Hematopoietic multipotent progenitor cell treated with erythropoietin and hydrocortisone succinate and interleukin-3 and kit ligand, for 4 days (in vitro differentiated cells): ENCODE measurements at places on chromosomes 11 and 22.

DNA sequence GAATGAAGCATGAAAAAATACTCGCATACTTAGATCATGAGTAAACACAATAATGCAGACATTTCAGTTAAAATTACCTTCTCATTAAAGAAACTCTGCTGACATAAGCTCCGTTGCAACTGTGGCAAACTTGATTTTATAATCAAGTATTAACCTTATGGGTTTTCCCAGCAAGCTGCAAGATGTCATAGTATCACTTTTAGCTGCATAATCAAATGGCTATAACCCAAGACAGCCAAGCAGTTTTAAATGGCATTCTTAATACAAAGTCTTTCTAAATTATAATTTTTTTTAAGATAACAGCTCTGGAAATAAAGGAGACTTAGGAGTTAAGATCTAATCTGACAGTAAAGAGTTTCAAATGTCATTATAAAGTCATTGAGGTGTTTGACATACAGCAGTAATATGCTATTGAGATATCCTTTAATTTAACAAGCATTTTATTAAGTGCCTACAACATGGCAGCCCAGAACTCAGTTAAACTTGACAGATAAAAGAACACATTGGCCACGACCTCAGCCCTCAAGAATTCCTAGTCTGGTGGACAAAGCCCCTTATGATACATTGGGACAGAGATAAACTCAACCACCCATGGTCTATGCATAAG, 163.1 kb upstream of the FAT3 start:
- no peak for DNase-seq

DNA sequence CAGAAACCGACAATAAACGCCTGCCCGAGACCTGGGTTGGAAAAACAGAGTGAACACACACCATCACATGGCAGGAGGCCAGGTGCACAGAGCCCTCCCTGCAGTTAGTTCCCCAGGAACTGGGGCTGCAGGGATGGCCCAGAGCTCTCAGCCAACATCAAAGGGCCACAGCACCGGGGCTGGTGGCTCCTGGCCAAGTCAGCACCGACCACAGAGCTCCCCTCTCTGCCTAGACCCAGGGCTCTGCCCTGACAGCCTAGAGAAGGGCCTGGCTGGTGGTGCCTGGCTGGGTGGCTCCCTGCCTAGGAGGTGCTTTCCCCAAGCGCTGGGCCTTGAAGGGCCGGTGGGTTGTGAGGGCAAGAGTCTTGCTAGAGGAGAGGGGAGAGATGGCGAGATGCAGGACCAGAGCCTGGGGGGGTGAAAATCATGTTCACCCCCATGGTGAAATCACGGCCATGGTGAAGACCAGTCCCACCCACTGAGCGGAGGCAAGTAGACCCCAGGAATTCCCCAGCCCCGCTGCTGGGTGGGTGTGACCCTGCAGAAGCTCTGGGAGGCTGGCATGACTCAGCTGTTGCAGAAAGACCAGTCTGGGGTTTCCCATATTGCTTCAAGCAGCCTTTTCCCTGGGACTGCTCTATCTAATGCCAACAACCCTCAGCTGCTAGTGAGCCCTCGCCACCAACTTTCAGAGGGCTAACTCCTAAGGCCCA, 7.2 kb upstream of the BID start:
- peak; percentile 77 for DNase-seq

GRCh38 chr11:65432686-65433582, 10.3 kb downstream of the NEAT1 start:
- peak; percentile 87 for DNase-seq

DNA sequence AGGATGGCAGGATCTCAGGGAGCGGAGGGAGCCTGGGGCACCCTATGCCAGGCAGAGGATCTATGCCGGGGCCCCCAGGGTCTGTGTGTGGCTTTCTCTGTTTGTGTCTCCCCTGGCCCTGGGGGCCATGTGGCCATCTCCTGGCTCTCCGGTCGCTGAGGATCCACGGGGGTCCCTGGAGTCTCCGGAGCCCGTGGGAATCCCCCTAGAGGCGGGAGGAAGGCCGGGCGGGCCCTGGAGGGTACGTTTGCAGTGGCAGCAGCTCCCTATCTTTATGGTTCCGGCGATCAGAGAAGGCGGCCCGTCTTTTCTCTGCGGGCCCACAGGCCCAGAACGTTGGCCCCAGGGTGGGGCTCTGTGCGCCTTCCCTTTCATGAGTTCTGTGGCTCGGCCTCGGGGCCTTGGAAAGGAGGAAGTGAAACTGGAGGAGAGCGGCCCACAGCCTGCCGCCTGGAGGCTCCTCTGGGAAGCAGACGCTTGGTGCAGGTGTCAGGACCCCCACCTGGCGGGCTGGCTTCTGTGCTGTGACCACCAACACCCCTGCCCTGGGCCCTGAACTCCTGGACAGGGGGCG, 82.1 kb downstream of the KCNQ1 start:
- peak; percentile 67 for DNase-seq

- DNase-seq, result no peak
These were observed 150.1 kb downstream of the MN1 start for GRCh38 chr22:27651486-27651885.

DNA sequence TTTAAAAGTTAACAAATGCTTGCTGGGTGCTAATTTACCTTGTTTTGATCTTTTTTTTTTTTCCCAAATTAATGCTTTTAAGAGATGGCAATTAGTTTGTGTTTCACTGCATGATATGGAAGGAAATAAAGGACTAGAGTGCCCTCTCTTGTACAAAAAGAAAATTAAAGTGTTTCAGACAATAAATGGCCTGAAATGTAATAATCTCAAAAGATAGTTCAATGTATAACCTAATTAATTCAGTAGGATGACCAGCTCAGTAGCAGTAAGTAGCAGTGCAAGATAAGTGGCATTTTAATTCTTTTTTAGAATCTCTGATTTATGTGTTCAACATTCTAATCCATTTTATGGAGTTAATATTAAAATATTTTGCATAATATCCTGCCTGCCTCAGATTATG, 39.9 kb upstream of the MYO18B start:
- DNase-seq, result peak; percentile 70

DNA sequence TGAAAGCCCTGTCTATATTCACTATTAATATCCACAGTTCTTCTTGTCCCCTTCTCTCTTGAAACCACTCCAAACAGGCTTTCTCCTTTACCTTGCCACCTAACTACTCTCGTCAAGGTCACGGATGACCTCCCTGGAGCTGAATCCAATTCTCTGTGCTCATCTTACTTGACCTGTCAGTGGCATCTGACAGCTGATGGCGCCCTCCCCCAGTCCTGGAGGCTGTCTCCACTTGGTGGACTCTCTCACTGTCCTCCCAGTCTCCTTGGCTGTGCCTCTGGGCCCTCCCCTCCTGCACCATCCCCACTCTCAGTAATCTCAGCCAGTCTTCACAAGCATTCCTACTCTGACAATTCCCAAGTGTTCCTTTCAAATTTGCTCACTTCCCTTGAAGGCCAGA, 8.7 kb downstream of the TNKS1BP1 start:
- DNase-seq, result no peak

GRCh38 chr22:28269277-28269676, 350.2 kb upstream of the PITPNB start:
- no peak for DNase-seq

DNA sequence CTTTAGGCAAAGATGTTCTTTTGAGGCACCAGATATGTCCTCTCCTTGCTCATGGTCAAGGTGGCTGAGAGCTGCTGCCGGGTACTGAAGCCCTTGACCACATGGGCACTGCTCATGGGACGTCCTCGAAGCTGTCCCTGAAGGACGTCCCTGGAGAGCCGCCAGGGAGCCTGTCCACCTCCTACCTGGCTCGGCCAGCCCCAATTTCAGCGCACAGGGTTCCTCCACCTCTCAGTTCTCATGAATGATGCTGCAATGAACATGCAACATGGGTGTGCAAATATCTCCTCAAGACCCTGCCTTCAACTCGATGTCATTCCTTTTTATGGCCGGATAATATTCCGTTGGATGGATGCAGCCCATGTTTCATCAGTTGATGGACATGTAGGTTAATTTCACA, 24.4 kb upstream of the TOLLIP start:
- DNase-seq, result no peak

DNA sequence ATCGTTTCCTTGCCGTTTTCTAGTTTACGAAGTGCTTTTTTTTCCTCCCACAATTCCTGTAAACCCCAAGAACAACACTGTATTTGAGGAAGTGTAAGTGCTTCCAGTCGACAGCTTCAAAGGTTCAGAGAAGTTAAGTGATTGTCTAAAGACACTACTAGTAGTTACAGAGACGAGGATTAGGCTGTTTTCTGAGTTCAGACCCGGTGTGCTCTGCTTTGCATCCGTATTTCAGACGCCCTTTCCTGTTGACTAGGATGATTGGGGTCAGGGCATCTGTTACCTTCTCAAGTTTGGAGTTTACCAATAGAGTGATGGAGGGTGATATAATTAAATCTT, 430 bp downstream of the CLP1 start:
- no peak for DNase-seq

- no peak for DNase-seq
These were observed 48.7 kb downstream of the LRRC32 start for GRCh38 chr11:76621868-76622267.

DNA sequence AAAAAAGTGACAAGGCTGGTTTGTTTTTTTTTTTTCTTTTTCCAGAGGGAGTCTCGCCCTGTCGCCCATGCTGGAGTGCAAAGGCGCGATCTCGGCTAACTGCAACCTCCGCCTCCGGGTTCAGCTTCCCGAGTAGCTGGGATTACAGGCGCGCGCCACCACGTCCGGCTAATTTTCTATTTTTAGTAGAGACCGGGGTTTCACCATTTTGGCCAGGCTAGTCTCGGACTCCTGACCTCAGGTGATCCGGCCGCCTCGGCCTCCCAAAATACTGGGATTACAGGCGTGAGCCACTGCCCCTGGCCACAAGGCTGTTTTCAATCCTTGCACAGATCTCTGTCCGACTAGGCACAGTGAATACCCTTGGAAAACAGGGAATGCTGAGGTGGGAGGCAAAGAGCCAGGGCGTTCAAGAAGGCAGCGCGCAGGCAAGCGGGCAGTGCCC, 566 bp downstream of the ATP6V1E1 start:
- DNase-seq, result peak; percentile 18

DNA sequence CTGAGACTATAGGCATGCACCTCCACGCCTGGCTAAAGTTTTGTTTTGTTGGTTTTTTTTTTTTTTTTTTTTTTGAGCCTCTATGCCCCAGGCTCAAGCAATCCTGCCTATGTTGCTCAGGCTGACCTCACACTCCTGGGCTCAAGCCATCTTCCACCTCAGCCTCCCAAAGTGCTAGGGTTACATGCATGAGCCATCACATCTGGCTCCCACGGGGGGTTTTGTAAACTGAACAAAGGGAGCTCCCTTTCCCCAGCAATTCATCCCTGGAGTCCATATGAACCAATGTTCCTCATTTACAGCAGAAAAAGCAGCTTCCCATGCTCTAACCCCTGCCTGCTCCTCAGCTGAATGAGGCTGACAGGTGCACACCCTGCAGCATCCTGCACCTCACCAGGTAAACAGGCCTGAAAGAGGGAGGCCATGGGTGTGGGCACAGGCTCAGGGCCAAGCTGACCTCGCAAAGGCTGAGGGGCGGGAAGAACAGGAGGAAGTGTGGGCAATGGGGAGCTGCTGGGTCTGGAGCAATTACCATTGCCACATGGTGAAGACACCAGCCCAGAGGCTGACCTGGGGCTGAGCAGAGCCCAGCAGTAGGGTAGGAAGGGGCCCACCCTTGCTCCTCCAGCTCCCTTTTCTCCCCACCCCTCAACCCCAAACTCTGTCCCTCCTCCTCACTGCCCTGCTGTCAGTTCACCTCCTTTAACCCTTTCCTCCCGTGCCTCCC, 58.2 kb downstream of the RBX1 start:
- DNase-seq, result peak; percentile 35

DNA sequence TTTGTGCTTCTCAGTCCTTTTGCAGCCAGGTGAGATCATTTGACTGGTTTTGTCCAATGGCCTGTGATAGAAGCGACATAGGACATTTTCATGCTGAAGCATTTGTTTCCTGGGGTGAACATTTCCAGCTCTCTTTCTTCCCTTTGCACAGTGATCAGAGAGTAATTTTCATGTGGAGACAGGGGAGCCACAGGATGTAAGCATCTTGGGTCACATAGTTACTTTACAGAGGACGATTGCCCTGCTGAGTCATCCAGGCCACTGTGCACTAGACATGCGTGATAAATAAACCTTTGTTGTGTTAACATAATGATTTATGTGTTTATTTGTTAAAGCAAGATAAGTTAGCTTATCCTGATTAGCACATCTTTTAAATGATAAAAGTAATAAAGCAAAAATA, 263.5 kb upstream of the CCDC179 start:
- DNase-seq, result peak; percentile 7

DNA sequence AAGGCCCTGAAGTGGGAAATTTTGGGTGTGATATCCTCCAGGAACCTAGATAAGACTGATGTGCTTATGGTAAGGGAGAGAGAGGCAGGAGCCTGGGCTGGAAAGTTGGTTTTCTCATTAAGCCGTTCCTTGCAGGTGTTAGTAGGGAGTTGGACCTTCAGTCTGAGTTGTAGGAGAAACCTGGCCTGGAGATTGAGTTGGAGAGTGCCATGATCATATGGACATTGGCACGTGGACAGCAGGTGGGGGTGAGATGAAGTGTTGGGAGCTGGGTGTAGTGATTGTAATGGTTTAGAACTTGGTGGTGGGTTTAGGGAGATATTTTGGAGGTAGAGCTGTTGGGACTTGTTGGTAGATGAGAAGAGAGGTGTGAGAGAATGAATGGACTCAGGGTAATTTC, 4.9 kb downstream of the PPP6R2 start:
- no peak for DNase-seq
